ENCODE measurements at places on chromosomes 1 and 21.

DNA sequence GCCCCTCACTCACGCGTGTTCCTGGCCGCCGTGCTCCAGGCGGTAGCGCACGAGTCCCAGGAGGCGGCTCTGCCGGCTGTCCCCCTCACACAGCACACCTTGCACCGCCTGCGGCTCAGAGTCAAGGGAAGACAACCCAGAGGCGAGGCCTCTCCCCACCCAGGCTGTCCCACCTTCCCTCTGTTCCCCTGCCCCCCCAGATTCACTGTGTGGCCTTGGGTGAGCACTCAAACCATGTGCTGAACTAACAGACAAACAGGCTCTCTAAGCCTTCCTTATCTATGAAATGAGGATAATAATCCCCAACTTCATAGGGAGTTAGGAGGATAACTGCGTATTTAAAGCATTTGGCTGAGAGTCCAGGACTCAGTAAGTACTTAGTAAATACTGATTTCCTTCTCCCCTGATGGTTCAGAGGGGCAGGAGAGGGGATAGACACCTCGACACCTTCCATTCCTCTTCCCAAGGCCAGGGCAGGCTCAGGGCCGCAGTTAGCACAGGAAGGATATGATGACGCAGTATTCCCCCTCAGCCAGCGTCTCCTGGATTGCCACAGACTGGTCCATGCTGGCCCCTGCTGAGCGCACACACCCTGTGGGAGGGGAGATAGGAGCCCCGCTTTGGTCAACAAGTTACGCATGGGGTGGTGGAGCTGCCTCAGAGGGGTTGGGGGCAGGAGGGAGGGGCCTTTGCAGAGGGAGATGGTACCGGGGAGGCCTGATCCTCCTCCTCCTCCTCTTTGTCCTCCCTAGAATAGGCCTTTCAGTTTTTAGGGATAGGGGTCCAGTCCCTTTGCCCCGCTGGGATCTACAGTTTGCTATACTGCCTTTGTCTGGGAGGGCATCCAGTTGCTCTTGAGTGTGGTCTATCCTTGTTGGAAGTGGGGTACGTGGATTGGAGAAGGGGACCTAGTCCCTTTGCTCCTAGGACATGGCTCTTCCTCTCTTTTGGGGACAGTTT, 830 bp downstream of the INPP5B start:
- peak; percentile 90 for DNase-seq

DNA sequence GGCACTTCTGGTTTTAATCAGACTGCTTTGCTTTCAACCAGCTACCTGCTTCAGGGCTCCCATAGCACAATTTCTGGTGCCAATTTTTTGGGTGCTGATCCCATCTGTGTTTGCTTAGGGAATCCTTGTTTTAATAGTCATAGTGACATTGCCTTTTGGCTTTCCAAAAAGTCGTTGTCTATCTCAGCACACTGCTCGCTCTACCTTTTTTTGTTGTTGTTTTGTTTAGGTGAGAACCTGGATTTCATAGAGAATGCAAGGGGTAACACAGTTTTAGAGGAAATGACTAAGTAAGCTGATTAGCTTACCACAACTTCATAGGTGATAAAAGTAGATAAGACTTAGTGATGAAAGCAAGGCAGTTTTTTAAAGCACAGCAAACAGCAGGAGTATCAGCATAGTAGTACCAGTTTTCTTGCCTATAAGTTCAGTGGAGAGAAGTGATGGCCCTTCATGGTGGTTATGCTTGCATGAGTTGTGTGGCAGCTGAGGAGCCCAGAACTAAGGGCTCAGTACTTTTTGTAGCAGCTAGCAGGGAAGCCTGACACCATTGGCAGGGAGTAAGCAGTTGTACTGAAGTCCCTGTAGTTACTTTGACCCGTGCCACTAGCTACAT, 31.3 kb downstream of the NEK7 start:
- DNase-seq = peak; percentile 31

DNA sequence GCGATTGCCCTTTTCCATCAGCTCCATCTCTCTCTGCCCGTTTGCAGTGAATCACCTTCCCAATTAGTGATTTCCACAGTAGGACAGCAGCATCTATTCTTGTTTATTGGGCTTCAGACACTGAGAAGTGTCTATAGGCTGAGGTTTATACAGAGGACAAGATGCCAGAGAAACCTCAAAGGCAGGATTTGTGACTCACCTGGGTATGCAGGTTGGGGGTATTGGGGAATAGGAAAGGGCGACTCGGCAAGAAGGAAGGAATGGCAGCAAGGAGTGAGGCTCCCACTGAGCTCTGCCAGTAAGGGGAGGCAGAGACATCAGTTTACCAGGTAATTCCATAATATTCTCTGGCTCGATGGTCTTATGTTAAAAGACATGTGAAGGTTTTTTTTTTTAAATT, 25.3 kb upstream of the ABCA4 start:
- no peak for DNase-seq

DNA sequence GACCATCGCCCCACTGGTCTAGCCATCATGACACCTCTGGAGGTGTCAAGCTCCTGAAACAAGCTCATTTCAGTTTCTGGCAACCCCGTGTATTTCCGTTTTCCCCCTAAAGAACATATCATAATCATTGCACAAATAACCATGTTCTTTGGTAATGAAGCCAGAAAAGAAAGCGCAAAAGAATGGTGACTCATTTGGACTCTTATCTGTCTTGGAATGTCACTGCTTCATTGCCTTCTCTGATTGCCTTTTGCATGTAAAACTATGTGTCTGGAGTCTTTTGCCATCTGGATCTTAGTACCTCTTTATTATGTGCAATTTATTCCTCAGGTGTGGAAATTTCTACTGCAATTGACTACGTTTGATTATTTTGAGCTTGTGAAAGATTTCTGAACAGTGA, 110.5 kb downstream of the COLGALT2 start:
- no peak for DNase-seq

DNA sequence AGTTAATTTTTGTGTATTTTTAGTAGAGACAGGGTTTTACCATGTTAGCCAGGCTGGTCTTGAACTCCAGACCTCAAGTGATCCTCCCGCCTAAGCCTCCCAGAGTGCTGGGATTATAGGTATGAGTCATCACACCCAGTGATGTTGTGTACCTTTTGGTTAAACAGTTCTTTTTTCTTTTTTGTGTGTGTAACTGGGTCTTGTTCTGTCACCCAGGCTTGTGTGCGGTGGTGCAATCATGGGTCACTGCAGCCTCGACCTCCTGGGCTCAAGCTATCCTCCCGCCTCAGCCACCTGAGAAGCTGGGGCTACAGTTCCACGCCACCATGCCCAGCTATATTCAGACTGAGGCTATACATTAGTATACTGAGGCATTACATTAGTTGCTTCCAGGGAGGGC, 37.8 kb downstream of the GABPB2 start:
- no peak for DNase-seq

DNA sequence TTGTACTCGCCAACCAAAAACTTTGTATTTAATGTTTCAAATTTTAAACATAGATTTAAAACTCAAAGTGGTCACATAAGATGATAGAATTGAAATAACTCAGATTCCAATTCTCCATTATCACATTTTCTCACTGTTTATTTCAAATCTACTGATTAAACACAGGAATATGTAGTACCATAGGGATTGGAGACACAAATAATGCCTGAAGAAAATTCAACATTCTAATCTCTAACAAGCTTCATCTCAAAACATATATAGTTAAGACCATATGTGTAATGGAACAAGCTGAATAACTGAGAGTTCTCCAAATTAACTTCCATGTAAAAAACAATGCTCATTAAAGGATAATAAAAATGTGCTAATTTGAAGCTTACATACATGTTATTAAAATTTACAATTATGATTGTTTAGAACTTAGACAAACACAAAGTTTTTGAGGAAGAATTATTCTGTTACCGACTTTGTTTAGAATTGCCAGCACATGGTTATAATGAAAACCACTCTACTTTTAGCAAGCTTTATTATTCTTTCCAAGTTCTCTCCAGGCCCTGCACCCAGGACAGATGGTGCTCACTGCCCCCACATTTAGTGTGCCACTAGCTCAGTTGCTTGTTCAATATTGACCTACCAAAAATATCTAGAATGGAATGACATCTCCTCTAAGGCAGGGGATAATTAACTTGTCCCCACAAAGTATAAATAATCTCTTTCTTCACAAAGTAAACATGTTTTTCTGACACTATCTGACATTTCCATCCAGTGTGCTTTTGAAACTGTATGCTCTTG, 467.2 kb downstream of the TTLL7 start:
- DNase-seq = no peak

DNA sequence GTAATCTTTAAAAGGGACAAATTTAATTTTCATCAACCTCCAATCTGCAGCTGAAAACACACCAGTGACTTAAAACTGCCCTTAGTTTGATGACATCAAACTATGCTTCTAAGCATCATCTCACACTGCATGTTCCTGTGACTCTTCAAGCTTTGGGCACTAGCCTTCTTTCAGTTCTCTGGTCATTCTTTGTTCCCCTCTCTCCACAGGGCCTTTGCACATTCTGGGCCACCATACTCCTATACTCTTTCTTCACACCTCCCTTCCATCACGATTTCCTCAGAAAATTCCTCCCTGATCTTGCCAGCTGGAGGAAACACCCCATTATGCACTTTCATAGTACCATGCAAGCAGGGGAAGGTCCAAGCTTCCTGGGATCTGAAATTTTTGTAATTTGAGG, 77.6 kb upstream of the ZNF326 start:
- no peak for DNase-seq

DNA sequence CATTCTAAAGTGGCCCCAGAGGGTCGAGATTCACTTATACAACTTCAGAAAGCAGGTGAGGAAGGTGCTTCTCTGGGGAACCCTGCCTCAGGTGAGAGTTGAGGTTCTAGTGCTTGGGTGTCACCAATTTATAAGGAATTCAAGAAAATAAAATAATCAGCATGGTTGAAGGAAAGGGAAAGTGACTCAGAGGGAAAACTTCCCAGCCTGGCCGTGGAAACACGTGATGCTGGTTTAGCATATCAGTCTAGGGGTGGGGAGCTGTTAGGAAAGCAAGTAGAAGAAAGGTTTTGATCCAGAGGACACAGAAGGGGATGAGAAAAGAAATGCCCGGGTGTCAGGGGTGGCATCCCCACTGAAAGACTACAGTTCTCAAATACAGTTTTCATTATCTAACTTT, 37.7 kb upstream of the TMEM125 start:
- no peak for DNase-seq

DNA sequence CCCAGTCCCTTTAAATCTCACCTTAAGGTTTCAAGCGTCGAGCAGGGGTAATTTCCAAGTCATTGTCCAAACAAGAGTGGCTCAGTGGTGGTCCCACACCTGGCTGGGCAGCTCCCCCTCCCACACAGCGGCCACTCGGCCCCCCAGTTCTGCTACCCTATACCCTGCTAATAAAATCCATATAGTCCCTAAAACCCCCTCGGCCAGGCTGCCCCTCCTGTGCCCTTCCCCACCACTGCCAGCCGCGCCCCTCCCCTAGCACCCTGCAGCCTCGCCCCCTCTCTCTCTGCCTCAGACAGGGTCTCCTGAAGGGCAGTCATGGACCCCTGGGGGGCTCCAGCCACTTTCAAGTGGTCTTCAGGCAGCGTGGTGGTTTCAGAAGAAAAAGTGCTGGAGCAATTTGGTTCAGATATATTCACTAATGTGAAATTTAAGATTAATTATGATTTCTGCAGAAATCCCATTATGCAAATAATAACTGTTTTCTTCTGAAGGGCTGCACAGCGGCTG, 34.2 kb upstream of the TTC34 start:
- no peak for DNase-seq

DNA sequence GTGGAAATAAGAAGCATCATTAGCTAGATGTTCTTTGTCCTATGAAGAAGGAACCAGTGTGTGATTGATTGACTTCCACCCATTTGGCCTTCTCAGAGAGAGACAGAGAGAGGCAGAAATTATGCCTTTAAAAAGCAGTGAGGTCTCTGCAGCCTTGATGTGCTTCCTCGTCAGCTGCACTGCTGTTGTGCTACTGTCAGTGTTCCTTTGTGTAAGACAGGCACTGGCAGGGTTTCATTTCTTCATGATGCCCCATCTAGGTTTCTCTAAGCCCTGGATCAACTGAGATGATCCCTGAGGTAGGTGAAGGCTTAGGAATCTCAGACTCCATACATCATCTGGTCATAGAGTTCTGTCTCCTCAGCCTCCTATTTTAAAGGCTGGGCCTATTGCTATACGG, 34.9 kb downstream of the GPR3 start:
- no peak for DNase-seq

DNA sequence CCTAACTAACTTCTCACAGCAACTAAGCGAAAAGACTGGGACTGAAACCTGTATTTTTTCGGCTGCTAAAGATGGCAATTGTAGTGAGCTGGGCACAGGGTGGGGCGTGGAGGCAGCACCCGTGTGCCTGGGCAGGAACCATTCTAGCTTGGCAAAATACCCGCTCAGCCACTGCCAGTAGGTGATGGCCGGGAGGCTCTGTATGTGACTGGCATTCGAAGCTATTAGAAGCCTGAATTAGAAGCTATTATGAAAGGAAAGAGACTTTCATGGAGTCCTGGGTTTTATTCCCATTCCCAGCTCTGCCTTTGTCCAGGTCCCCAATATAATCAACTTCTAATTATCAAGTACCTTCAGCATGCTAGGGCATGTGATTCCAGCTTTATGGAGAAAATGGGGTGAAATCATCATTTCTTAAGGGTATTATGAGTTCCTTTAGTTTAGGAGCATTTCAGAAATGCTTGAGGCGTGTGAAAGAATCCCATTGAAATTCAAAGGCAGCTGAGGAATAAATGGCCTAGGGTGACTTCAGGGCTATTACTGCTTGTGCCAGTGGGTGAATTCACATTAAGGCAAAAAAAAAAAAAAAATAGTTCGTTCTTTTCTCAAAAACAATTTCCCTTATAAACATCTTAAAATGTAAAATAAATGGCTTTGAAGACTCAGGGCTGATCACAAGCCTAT, 125.6 kb downstream of the KCNN3 start:
- no peak for DNase-seq

DNA sequence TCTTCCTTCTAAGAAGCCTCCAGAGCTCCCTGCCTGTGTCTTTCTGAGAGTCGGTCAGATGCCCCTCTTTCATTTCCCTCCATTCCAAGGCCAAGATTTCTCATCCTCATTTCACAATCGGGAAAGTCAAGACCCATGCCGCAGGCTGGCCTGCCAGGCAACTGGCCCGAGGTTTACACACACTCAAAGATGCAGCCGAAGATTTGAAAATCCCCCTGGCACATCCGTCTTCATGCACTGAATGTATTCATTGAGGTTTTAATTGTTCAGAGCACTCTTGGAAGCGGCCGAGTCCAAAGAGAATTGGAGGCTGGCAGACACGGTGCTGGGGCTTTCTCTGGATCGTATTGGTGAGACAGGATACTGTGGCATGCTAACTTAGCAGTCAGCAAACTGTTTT, 29.1 kb upstream of the SRP9 start:
- DNase-seq = no peak

DNA sequence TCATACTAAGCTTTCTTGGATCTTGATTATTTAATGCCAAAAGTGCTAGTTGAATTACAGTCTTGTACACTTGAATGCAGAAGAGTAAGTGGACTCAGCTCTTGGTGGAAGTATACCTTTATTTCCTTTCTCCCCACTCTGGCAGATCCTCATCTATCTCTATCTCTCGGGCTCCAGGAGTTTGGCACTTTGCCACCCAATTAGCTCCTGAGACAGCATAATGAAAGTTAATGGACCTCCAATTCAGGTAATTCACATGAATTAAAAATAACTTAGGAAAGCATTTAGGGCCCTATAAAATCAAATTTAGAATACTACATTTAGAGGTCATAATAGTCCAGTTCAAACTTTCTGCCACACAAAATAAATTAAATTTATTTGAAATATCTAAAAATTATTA, 67.4 kb downstream of the OLFM3 start:
- DNase-seq = no peak
